ENCODE measurements at places on chromosomes 11 and 22.

GRCh38 chr22:26357813-26358212, 71.2 kb upstream of the ASPHD2 start:
- DNase-seq, result no peak

GRCh38 chr22:25346859-25347751, 127.7 kb downstream of the CRYBB2 start:
- no peak for DNase-seq

- no peak for DNase-seq
Measured at GRCh38 chr11:30786256-30787110, 200.3 kb upstream of the MPPED2 start.

DNA sequence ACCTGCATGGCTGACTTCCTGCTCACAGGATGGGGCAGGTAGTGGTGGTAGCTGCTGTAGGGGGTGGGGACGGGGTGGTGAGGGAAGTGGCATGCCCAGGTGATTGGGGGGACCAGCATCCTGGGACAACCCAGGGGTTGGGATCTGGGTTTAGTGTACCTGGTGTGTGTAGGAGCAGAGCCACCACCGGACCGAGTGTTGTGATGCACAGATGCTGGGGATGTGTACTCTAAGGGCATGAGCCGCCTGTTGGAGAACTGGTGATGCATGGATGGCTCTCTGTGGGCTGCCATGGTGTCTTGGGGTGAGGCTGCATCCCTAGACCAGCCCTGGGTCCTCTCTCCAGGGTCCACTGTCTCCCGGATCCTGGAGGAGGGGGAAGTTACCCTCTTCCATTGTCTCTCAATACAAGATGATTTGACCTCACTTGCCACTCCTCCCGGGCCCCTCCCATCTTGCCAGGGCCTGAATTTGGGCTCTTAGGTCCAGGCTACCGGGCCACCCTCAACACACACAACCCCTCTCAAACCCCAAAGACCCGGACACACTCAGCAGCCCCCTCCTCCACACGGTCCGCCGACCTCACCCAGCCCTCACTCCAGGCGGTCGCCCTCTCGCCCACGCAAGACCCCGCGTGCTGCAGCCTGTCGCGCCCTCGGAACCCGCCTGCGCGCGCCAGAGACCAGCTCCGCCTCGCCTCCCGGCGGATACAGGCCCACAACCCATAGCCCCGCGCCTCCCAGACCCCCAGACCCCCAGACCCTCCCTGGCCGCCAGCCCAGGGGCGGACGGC, 619 bp downstream of the LRRC75B start:
- peak; percentile 21 for DNase-seq

DNA sequence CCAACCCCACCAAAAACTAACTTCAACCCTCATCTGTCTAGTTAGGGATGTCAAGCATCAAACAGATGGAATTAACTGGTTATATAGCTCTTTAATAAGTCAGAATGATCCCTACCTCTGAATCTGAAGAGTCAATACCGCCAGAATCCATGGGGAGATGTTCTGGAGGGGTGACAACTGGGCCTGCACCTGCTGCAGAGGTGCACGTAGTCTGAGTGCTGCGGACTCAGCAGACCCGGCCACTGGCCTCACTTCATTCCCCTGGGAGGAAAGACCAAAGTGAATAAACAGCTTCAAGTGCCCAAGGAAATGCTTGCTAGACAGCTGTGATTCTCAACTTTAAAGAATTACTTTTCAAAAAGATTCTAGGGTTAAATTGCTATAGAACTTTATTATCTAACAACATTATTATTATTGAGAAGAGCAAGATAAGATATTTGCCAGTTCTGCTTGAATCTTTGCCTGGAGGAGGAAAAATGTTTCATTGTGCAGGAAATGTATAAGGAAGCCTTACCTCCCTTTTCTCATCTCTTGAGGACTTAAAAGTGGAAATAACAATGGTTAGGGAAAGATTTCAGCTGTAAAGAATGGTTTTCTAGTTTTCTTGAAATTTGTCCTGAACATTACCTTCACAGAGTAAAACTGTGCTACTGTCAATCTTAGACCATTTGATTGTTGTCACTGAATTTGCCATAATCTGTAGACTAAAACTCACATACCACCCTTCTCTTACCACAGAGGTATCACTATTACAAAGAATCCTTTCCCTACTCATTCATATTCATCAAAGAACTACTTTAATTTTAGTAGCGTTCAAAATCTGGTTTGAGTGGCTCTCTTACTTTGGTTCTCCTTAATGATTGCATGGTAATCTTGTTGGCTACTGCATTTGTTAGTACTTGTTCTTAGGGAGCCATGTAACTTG, 4.2 kb downstream of the XBP1 start:
- DNase-seq, result no peak

DNA sequence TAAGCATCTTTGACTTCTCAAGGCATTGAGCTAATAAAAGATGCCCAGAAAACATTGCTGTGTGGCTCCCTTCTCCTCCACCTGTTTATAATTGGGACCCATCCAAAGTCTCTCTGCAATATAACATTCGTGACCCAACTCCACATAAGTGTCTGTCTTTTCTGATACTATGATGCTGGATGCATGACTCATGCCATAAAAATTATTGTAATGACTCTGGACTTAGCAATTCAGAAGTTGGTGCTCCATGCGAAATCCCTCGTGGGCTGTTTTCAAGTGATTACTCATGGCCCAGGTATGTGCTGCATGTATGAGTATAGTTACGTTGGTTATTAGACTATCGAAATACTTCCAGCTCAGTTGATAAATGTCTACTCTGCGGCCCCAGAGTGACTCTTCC, 11.7 kb downstream of the FJX1 start:
- peak; percentile 96 for DNase-seq

DNA sequence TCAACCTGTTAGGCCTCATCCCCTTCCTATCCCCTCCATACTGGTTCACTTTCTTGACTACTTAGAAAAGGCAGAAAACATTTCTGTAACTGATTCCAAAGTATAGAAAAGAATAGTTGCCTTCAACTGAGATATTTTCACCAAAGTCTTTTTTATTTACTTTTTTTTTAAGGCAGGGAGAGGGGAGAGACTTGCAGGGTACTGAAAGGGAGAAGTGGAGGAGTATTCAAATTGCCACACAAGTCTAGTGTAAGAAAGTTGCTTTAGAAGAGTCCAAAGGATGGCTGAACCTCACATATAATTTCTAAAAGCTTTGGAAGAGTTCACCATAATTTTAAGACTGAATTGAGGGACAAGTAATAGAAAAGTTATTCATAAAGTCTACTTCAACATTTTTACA, 6.3 kb downstream of the PHF21A start:
- DNase-seq, result no peak

DNA sequence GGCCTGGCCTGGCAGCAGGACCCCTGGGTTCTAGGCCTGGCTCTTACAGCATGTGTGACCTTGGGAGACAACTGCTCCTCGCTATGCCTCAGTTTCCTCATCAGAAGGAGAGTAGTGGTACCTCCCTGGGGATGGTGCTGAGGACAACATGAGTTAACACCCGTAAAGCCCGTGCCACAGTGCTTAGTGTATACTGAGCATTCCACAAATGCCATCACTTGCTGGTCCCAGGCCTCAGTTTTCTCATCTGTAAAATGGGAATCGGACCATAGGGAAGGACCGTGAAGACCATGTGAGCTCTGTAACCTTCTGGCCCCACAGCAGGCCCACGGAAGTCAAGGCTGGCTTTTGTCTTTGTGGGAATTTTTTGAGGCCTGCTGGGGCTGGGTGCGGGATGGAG, 52.4 kb downstream of the DHCR7 start:
- DNase-seq, result no peak

DNA sequence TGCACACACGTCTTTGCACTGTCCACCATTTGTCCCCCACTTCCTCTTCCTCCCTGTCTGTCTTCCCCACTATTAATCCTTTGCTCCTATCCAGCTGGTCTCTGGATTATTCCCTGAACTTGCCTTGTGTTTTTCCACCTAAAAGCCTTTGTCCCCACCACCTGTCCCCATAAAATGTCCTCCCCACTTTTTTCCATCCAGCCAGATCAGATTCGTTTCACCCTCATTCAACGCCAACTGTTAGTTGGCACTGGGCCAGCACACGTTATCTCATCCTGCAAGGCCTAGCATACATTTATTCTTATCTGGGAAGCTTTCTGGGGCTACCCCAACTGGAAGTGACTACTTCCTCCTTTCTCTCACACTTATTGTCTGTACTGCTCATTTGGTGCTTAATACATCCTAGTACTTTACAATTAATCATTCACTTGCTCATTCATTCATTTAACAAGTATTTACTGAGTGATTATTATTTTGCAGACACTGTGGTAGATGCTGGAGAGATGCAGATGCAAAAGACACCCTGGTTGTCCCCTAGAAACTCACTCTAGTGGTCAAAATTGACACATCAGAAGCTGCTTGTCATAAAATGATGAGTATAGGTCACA, 96.2 kb downstream of the RASSF10 start:
- DNase-seq, result no peak

DNA sequence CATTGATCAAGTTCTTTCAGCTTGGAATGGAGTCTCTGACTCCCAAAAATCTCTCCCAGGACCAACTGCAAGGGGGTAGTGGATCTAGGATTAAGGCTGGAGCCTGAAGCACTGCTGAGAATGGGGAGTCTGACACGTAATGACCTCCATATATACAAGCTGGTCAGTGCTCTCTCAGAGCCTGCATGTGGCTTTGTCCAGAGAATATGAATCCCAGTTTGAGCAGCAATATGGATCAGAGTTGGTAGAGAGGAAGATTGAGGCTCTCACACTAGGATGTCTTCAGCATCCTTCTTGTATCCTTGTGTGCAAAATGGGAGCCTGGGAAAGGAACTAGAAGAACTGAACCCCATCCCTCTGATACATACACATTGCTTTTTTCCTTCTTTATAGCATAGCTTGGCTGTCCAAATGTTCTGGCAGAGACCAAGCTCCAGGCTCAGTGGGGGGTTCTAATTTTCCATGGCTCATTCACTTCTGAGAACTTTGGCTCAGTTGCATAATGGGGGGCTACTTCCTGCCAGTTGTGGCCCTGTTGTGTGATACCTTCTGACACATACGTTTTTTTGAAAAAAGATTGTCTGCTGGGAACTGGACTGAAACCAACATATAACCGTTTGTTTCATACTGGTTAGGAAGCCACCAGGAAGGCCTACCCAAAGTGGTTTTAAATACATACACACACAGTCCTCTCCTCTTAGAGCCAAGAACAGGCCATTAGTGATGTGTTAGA, 138.2 kb downstream of the ETS1 start:
- DNase-seq, result no peak

DNA sequence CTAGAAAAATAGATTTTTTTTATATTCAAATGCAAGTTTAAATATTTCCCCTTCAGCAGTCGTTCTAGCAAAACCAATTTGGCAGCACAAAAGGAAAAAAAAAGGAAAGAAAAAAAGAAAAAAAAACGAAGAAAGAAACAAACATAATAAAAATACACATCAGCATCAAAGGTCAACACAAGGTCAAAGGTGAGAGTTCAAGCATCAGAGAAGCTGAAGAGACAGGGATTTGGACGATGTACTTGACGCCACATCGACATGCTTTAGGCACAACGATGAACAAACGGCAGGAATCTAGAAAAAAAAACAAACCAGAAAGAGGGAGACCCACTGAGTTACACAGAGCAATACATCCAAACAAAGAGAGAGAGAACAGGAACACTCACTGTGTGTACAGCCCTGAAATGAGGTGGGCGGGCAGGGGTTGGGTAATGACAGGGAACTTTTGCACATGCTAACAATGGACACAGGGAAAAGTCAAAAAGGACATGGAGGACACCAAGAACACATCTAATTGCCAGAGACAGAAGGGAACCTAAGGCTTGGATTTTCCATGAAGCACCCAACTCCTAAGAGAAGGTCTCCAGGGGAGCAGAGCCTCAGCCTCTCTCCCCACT, 19.8 kb upstream of the RAPSN start:
- no peak for DNase-seq

- no peak for DNase-seq
Measured at GRCh38 chr11:21534288-21534687, 658.6 kb upstream of the ANO5 start.

- DNase-seq, result peak; percentile 57
Measured at GRCh38 chr11:86574493-86575207, 97.8 kb downstream of the ME3 start.

DNA sequence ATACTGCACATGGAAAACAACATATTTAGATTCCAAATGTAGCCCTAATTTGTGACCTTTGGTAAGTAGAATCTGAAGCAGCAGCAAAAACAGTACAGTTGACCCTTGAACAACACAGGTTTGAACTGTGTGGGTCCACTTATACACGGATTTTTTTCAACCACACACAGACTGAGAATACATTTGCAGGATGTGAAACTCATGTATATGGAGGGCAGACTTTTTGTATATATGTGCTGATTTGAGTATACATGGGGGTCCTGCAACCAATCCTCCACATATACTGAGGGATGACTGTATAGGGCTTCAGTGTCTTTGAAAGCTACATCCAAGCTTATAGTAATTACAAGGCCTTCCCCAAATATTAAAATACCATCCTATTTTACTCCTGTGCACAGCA, 120.5 kb downstream of the MPPED2 start:
- no peak for DNase-seq

GRCh38 chr11:104155375-104155774, 8.6 kb downstream of the PDGFD start:
- DNase-seq, result no peak

DNA sequence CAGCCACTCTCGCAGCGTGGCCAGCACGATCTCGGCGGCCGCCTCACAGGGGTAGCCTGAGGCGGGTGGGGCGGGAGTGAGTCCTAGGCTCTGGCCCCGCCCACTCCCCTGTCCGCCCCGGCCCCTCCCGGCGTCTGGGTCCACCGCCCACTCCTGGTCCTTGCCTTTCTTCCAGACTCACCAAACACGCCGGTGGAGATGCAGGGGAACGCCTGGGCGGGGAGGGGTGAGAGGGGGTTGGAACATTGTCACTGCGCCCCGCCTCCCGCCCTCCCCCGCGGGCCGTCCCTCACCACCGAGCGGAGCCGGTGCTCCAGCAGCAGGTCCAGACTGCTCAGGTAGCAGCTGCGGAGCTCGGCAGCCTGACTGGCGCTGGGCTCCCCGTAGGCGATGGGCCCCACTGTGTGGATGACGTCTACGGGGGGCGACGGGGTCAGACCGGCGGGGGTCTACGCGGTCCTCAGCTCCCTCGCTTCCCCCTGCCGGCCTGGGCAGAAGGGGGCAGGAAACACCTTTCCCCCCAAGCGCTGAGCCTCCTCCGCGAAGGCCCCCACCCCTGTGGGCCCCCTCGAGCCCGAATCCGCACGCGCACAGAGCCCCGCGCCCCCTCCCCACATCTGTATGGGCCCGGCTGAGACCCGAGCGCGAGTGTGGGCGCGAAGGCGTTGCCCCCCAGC, 13.2 kb downstream of the OTUB1 start:
- peak; percentile 53 for DNase-seq

- DNase-seq, result no peak
Measured at GRCh38 chr11:72240461-72241290, 3.3 kb downstream of the PHOX2A start.

Measured in mesenchymal stem cell (in vitro differentiated cells and primary cell).